ENCODE measurements at places on chromosomes 5 and 9.

GRCh38 chr5:168318240-168318639 lies 26.8 kb downstream of the WWC1 start:
- DNase-seq: no peak

GRCh38 chr5:154236011-154236410 lies 45.5 kb downstream of the GALNT10 start:
- no peak for DNase-seq

DNA sequence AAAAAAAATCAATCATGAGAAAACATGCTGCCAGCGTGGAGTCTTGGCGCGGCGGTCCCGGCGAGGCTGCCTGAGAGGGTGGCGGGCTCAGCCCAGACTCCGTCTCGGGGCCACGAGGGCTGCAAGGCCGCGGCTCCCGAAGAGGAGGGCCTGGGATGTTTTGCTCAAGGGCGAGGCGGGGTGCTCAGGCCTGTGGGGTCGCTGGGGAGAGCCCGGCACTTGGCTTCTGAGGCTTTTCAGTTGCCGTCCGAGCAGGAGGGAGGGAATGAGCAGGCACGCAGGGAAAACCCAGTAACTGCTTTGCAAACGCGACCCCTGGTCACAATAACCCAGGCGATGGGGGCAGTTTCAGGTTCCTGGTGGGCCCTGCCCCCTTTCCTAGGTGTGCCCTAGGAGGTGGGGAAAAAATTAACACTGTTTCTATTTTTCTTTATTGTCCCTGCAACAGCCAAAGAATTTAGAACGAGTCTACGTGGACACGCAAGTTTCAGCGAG lies 3.2 kb upstream of the IRX2 start:
- DNase-seq: no peak

DNA sequence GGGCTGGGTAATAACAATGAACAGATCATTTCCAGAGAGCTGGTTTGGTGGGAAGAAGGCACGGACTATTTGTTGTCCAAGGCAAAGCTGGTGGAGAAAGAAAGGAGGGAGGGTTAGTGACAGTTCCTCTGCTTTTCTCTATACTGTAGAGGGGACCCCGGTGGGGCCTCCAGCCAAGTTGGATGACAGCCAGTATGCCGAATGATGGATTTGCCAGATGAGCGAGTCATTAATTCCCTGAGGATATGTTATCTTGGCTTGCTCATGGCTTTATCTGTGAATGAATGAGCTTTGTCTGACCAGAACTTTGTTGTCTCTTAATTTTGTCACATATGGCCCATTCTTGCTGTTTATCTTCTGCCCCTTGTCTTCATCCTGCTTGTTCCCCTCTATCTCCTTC lies 158.6 kb upstream of the GLRA1 start:
- no peak for DNase-seq

- no peak for DNase-seq
Measured at GRCh38 chr9:99419070-99419469, 197.0 kb downstream of the SEC61B start.

GRCh38 chr5:6083311-6083978 lies 294.9 kb downstream of the MED10 start:
- DNase-seq: no peak

DNA sequence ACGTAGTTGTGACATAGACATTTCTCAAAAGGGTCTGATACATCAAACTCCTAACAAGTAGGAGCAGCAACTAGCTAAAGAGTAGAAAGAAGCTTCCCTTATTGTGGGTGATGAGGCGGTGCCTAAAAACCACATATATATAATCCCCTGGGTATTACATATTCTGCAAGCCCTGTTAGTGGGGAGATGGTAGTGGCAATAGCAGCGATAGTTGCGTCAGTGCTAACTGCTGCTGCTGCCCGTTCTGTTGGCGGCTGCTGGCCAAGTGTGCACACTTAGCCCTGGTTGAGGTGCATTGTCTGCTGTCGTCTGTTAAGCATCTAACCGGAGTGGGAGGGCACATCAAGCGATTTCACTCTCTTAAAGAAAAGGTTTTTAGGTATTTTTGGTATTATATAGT lies 35.8 kb downstream of the VLDLR start:
- no peak for DNase-seq

GRCh38 chr5:10576790-10577189 lies 12.9 kb downstream of the ANKRD33B start:
- DNase-seq: no peak

DNA sequence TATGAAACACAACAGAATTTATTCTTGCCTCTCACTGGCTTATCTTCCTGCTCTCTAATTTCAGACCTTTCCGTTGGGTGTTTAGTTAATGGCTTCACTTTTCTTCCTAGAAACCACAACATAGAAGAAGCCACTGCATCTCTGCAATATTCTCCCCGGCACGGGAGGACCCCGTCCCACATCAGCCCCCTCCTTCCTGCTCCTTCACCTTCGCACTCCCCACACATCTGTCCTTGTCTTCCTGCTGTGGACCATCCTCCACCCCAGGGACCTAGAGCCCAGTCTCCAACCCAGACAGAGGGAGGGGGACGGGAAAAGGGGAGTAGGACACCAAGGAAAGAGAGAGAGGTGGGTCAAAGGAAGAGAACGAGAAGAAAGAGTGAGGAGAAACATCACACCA lies 1.4 kb downstream of the OR2V1 start:
- no peak for DNase-seq

DNA sequence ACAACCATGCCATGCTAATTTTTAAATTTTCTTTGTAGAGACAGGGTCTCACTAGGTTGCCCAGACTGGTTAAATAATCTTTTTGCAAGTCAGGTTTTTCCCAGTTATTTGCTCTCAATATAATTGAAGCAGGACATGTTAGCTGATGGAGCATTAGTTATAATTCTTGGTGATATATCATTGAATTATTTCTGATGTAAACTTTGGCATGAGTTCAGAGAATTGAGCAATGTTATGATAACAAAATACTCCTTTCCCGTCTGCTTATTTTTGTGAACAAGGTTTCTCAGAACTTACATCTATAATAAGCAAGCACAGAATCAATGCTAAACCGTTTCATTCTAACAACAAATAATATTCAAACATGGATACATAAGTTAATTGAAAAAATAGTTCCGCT lies 37.8 kb downstream of the BHMT start:
- DNase-seq: no peak

GRCh38 chr5:64181440-64181839 lies 15.8 kb downstream of the RNF180 start:
- no peak for DNase-seq

GRCh38 chr5:158855510-158855909 lies 244.2 kb downstream of the EBF1 start:
- no peak for DNase-seq

- no peak for DNase-seq
Measured at GRCh38 chr5:35665096-35665495, 47.4 kb downstream of the SPEF2 start.

DNA sequence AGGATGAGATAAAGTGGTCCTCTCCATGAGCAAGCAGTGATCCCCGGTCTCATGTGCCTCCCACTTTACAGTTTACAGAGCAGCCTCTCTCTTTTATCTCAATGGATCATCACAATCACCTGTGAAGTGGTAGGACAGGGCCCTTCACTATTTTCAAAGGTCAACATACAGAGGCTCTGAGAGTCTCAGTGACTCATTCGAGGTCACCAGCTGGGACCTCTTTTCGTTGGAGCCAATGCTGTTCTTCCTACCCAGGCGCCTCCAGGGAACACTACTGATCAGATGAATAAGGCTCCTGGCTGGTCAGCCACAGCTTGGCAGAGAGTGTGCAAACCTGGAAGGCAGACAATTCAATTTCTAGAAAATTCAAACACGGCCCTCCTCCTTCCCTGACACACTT lies 16.6 kb downstream of the GGTA1 start:
- no peak for DNase-seq

DNA sequence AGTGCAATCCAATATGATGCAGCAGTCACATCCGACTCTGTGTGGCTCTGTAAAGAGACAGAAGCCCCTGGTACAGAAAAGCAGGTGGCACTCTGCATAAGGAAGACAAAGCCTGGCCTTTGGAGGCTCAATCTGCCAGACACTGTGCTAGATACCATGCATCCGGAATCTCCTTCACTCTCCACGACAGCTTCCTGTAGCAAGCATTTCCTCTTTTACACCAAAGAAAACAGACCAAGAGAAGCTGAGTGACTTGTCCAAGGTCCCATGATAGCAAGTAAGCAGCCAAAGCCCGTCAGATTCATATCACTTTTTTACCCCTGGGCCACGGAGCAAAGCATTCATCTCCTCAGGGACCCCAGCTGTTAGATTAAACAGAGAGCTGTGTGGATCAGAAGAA lies 64.2 kb upstream of the SMIM23 start:
- no peak for DNase-seq

- DNase-seq: no peak
Measured at GRCh38 chr5:14685757-14686156, 21.2 kb downstream of the OTULIN start.

DNA sequence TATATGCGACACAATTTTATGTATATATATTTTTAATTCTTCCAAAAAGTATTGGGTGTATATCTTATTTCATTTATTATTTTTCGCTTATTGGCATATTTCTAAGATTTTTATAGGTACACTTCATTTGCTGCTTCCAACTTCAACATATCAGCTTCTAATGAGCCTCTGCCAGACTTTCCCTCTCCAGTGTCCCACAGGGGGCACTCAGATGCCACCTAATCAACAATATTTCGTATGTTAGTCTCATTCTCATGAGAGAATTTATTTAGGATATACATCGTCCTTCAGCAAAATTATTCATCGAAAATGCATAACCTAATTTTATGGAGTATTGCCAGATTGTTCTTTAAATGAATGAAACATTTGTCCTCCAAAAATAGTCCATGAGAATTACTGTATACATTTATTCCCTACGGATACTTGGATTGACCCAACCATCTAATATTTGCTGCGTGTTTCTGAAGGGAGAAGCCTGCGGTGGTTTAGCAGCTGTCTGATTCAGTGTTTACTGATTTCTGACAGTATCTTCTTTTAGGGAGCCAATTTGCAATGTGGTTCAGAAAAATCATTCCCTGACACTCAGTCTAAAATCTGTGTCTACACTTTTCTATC lies 100.6 kb upstream of the SELENOP start:
- peak; percentile 23 for DNase-seq

- DNase-seq: no peak
Measured at GRCh38 chr5:71482132-71482531, 26.7 kb downstream of the BDP1 start.

DNA sequence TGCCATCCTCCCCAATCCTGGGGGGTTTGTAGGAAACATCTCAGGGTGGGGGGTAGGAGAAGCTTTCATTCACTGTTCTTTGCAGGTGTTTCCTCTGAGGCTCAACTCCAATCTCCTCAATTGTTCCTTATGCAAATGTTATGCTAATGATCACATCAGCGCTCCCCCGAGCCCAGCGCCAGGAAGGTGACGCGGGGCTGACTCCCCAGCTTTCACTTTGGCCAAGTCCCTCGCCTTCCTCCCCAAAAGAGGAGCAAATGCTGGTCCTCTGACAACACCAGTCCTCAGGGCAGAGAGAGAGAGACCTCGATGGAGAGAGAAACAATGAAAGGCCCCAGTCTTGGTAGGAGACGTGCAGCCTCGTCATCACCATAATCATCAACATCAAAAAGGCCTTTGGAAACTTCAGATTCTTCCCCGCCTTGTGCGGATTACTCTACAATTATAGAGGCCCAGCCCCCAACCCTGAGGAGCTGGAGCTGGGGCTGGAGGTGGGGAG lies 39.1 kb downstream of the PCDH1 start:
- no peak for DNase-seq

GRCh38 chr5:145660897-145661640 lies 174.1 kb downstream of the PRELID2 start:
- DNase-seq: no peak

GRCh38 chr9:115540091-115540490 lies 422.1 kb upstream of the TNC start:
- no peak for DNase-seq

DNA sequence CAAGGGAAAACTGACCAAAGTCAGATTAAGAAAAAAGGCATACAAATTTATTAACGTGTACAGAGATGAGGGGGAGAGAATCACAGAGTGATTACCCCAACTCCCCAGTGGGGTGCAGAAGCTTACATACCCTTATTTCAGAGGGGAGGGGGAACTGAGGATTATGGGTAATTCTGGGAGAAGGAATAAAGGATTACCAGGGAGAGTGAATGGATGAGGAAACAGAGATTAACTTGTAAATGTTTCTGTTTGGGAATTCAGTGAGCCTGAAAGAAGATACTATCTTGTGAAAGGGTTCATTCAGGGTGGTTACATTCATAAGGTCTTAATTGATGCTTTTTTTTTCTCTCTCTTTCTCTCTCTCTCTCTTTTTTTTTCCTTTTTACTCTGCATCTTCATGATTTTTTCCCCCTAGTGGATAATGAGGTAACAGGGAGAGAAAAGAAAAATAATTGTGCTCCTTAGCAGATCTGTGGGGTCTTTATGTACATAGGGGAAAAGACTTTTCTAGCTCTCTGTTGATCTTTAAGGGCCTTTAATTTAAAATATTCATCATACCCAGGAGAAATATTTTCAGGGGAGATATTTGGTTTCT lies 49.4 kb downstream of the TARS1 start:
- no peak for DNase-seq

DNA sequence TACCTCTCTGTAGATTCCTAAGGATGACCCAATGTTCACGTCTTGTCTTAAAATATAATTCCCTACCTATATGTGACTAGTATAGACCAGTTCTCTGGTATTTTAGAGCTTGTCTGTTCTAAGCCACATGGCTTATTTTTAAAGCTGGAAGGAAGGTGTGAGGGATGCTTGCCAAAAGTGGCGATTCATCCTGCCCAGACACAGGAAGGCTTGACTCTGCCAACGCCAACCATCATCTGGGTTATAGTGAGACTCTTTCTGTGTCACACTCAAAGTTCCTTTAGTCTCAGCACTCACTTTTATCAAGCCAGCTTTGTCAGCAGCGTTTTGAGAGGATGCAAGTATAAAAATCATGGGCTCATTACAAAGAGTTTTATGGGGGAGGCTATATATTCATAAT lies 500.0 kb downstream of the PTPRD start:
- no peak for DNase-seq

GRCh38 chr5:157456301-157456700 lies 3.7 kb upstream of the NIPAL4 start:
- no peak for DNase-seq

DNA sequence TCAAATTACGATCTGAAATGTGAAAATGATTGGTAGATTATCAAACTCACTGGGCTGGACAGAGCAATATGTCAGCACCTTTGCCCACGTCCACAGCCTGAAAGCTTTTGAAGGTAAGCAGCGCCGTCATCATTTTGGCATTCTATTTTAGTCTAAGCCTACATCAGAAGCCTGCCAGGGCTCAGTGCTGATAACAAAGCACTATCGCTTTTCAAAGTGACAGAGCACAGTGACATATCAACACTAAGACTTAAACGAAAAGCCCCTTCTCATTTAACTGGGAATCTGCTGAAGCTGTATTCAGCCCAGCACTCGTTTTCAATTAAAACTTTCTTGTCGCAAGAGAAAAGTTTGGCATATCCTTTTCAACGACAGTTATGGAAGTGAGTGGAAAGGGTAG lies 1076.3 kb downstream of the PTPRD start:
- DNase-seq: no peak

Data from memory B cell (primary cell).